ENCODE measurements at places on chromosomes 12 and 14. TPM values are rescaled to one million over a fixed set of nuclear protein-coding genes. Genes with fewer than 3 reads are reported as not detected.
A peak's percentile ranks its signal among the peaks of the same experiment; 100 is the strongest.

- DNase-seq = no peak
Measured at GRCh38 chr14:81348061-81348460, 52.1 kb downstream of the STON2 start.

DNA sequence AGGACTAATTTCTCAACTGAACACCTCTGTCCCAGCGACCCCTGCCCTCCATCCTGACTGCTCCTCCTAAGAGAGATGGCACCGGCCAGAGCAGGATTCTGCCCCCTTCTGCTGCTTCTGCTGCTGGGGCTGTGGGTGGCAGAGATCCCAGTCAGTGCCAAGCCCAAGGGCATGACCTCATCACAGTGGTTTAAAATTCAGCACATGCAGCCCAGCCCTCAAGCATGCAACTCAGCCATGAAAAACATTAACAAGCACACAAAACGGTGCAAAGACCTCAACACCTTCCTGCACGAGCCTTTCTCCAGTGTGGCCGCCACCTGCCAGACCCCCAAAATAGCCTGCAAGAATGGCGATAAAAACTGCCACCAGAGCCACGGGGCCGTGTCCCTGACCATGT, 756 bp downstream of the RNASE7 start:
- no peak for DNase-seq

OTX2 gene
- not detected for total RNA-seq

GPR137C gene
- not detected for total RNA-seq

MVK gene
- total RNA-seq = 8.2 TPM

DNA sequence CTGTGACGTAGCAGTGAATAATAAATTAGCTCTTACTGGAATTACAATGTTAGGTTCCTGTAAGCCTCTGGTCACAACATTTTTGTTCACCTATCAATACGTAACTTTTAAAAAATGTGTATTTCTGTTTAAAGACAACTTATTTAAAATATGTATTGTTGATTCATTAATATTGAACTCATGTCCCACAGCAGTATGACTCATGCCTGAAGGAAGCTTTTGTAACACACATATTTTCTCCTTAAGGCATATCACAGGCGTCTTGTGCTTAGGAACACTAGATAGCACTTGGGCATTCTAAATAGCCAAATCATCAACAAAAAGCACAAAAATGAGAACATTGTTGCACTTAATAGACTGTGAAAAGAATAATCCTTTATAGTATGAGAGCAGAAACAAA, 92.5 kb downstream of the GPHN start:
- DNase-seq = no peak

GRCh38 chr12:100123316-100124095, 19.2 kb downstream of the BLTP3B start:
- DNase-seq = no peak

- DNase-seq = no peak
Measured at GRCh38 chr14:91249841-91250616, 5.5 kb upstream of the GPR68 start.

GRCh38 chr12:77940567-77940966, 109.9 kb downstream of the NAV3 start:
- DNase-seq = no peak

GRCh38 chr12:52369211-52369610, 1.9 kb upstream of the KRT85 start:
- no peak for DNase-seq

DNA sequence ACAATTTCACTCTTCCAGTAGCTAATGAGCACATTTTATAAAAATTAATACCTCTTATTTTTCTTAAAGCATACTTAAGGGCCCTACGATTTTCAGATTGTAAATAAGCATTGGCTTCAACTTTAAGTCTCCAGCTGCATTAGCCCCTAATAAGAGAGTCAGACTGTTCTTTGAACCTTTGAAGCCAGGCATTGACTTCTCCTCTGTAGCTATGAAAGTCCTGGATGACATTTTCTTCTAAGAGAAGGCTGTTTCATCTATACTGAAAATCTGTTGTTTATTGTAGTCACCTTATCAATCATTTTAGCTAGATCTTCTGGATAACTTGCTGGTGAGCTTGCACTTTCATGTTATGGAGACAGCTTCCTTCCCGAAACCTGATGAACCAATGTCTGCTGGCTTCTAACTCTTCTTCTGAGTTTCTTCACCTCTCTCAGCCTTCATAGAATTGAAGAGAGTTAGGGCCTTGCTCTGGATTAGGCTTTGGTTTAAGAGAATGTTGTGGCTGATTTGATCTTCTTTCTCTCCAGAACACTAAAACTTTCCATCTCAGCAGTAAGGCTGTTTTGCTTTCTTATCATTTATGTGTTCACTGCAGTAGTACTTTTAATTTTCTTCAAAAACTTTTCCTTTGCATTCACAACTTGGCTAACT, 377.1 kb upstream of the RGS6 start:
- no peak for DNase-seq

GRCh38 chr12:11162502-11162901, 8.5 kb upstream of the SMIM10L1 start:
- DNase-seq = no peak

GRCh38 chr12:118982302-118982701, 961 bp downstream of the SRRM4 start:
- DNase-seq = no peak

STX2 gene
- total RNA-seq = 44.6 TPM

DNA sequence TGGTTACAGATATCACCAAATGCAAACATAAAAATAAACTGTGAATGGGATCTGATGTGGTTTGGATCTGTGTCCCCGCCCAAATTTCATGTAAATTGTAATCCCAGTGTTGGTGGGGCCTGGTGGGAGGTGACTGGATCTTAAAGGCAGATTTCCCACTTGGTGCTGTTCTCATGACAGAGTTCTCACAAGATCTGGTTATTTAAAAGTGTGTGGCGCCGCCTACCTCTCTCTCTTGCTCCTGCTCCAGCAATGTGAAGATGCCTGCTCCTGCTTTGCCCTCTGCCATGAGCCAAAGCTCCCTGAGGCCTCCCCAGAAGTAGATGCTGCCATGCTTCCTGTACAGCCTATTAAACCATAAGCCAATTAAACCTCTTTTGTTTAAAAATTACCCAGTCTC, 47.8 kb downstream of the SLC25A21 start:
- no peak for DNase-seq

DNA sequence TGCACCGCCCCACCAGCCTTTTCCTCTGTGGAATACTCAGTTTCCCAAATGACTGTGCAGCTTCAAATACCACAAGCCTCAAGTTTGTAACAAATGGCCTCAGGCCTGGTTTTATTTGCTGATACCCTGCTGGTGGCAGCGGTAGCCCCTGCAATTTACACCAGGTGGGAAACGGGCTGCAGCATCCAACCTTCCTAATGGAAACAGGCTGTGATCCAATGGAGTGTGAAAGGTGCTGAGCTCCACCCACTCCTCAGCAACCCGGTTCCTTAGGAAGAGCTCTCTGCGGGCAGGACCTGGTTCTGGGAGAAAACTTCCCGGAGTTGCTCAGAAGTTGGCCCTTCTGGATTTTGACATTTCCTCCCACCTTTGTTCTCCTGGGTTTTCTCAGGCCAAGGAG, 41.7 kb upstream of the LTA4H start:
- DNase-seq = no peak

MMP14 gene
- 137 TPM for total RNA-seq

HOXC4 gene
- total RNA-seq = 28.6 TPM

DNA sequence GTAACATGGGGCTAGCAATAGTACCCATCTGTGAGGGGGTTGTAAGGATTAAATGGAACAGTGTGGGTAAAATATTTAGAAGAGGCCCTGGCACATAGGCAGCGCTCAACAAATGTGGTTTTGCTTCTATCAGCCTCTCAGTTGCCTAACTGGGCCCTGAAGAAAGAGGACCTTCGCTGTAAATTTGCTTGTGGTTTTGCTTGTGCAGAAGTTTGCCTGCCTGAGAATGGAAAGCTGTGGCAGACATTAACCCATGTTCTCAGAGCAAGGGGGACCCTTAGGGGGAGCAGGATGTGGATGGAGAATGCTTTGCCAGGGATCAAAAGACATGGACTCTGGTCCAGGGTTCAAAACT, 160.1 kb downstream of the BRMS1L start:
- no peak for DNase-seq

PKP2 gene
- 34.4 TPM for total RNA-seq

GRCh38 chr14:38171197-38171596, 36.5 kb upstream of the SSTR1 start:
- no peak for DNase-seq

GRCh38 chr12:74820324-74820723, 282.7 kb downstream of the ATXN7L3B start:
- DNase-seq = no peak

SERPINA9 gene
- total RNA-seq = not detected

- DNase-seq = peak; percentile 24
Measured at GRCh38 chr12:115440438-115440837, 756.5 kb upstream of the TBX3 start.

ABCC9 gene
- total RNA-seq = 109 TPM

- DNase-seq = no peak
Measured at GRCh38 chr12:88546226-88546625, 34.0 kb downstream of the KITLG start.

GRCh38 chr12:39476894-39477293, 34.0 kb upstream of the KIF21A start:
- no peak for DNase-seq

DNA sequence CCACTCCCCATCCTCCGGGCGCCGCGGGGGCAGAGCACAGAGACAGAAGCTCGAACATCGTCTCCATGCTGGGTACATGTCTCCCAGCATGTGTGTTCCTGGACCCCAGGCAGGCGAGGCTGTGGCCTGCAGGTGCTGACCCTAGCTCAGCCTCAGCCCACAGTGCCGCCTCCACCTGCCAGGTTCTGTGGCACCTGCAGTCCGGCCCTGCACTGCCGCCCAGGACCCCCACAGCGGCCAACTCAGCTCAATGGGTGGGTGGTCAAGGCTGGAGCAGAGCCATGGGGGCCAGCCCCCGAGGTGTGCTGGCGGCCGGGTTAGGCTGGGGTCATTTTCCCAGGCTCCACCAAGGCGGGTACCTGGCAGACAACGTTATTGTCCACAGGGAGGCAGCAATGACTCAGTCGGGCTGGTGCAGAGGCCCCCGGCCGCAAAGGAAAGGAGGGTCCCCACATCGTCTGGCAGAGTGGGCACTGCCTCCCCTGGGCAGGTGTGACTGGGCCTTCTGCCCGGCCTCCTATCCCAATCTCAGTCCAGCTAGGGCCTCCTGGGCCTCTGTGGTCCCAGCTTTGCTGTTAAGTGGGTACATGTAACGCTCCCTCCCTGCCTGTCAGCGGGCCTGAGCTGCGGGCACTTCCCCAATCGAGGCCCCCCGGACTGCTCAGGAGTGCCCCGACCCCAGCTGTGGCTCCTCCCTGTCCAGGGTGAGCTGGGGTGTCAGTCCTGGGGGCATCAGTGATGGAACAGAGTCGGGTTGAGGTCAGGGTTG, 20.2 kb upstream of the NUDT14 start:
- DNase-seq = no peak

B4GALNT1 gene
- total RNA-seq = 14.1 TPM

ULK1 gene
- total RNA-seq = 55.7 TPM

All from uterus (tissue), 4 donors.